ENCODE measurements at places on chromosomes 7 and 10.

DNA sequence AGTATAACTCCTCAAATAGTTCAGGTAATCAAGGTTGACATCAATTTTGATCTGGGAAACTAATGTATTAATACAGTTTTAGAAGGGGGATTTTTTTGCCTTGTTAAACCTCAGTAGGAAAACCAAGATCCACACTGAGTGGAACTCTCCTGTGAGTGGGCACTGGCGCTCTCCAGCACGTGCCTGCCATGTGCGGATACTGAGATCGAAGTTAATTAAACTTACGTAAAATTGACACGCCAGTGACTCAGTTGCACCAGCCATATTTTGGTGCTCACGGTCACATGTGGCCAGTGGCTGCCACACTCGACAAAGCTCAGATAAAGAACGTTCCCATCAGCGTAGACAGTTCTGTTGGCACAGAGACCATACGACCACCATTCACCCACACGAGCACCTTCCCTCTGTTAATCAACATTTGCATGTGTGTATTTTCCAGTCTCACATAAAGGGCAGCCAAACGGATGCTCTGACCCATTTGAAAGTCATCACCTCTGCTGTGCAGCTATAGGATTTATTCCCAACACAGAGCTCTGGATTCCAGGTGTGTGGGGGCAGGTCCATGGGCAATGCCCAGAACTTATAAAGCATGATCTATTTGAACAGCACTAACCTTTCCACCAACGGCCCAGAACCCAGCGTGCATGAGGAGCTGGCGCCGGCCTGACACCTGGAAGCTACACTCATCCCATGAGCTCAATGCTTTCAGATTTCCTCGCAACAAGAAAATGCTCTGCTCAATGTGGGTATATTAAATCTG lies 77.7 kb downstream of the VIPR2 start:
- no peak for DNase-seq

DNA sequence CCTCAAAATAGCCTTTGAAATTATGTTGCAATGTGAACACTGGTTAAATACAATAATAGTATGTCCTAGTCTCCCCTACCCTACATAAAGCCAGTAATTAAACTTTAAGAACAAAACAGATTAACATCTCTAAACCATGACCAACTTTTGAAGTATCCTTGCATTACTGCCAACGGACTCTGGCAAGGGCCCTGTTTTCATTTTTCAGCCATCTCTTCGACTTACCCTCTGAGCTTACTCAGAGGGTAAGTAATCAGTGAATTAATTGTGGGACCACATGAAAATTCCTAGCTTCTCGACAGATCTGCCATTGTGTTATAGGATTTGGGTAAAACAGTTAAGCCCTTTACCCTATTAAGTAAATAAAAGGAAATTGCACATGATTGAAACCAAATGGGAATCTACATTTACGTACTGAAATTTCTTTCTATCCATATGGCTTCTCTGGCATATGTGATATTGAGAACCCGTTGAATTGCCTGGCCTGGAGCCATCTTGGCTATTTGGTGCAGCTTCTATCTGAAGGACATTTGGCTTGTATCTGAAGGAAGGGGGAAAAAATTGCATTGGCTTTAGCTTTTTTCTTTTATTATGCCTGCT lies 39.6 kb downstream of the DYNC1I1 start:
- no peak for DNase-seq

DNA sequence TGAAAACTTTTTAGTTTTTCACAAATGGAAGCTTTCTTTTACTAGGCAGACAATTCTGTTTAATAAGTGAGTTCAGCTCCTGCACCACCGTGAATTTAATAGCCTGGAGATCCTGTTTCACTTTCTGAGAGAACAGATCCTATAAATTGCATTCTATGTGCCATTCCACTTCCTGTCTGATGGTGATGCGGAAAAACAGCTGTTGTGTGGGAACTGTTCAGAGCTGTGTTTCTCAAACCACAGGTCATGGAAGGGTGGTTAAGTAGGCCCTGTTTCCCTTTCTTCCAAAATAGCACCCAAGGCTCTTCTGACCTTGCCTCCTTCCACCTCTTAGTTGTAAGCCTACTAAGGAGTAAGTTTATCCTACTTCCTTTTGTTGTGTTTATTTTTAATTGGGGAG lies 97.2 kb upstream of the DKK1 start:
- no peak for DNase-seq

DNA sequence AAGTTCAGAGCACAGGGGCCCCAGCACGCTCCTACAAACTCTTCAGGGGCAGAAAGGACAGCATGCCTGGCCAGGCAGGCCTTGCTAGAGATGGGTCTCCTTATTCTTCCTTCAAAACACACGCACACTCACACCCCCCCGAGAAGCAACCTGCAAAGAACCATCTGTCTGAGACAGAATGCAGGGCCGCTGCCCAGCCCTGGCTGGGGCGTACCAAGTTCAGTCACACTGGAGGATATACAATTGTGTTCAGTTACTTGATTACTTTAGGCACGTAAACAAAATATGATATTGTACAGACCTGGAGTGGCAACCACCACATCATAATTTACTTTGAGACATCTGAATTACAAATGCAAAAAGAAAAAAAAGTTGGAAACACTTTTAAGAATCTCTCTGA lies 5.7 kb downstream of the FAM53B start:
- no peak for DNase-seq

DNA sequence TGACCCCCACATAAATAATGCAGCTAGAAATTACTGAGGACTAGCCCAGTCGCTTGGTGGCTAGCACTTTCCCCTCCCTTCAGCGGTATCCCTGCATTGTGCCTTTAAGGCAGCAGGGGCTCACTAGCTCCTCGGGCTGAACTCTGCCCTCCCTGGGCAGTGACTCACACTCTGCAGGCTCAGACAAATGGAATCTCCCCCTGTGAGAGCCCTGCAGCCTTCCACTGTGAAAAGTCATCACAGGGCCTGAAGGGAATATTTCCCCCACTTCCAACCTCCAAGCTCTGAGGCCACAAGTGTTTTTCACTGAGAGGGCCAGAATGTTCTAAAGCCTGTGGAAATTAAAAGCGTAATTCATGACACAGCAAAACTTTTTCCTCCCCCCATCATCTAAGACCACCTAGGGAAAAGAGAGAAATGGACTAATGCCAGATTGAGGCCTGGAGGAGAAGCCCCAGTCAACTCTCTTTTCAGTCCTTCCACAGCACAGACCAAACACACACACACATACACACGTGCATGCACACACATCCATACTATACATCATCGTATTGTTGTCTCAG lies 93.6 kb upstream of the COL1A2 start:
- no peak for DNase-seq

DNA sequence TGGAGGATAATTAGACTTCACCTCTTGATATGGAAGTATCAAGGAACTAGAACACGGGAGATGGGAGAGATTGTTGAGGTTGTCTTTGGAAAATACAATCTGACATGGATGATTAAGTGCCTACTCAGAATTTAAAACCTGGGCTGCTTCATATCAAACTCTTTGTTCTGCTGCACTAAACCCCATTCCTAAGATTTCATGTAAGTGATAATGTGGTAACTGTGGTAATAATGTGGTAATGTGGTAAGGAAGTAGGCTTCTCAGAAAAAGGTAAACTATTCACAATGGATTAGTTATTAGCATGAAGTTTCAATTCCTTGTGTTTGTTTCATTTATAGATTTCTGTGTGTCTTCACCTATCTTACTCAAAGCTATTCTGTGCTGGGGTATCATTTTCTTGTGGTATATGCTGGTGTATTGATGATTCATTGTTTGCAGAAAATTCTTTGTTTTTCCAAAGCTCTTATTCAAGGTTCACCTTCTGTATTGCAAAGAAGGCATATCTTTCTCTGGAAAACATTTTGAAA lies 129.9 kb upstream of the TAC1 start:
- DNase-seq: no peak

DNA sequence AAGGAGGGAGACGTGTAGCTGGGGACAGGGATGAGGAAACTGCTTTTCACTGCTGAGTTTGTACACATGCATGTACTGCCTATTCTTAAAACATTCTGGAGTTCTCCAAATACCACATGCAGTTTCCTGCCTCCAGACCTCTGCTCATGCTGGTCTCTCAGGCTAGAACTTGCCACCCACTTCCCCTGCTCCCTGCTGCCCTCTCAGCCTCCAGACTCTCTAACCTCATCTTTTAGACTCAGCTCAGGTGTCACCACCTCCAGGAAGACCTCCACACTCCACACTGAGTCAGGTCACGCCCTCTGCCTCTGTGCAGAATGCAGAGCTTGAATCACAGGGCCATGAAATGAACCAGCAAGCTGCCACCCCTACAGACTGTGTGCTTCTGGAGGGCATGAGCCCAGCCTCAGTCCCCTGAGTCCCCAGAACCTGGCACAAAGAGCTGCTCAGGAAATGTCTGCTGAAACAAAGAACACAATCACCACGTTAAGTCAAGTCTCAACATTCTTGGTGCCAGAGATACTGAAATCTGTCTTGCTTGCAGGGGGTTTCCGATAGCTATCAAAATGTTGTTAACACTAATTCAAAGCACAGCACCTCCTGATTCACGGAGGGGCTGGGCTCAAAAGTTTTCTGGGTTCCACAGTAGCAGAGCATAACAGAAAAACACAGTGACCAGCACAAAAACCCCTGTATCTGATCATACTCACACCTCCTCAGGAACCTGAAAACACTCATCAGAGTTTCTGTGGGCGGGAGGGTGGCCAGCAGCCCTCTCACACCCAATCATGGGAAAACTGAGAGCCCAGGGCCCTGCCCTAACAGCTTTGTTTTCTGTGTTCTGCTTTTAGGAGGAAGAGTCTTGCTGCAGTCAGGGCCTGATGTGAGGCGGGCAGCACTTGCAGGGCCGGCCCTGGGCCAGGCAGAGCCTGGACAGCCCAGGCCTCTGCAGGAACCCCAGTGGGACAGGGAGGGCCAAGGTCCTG lies 21.1 kb downstream of the FAM53B start:
- peak; percentile 72 for DNase-seq

- DNase-seq: no peak
These were observed 153.6 kb downstream of the IMMP2L start for GRCh38 chr7:111408724-111409123.

DNA sequence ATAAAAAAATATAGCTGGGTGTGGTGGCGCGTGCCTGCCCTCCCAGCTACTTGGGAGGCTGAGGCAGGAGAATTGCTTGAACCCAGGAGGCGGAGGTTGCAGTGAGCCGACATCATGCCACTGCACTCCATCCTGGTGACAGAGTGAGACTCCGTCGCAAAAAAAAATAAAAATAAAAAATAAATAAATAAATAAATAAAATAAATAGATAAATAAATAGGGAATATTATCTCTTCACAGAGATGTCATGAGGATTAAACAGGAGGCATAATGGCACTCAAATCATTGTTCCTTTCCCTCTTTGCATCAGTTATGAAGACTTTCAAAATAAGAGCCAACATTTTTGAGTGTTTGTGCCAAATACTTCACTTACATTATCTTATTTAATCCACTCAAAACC lies 32.0 kb upstream of the BMPR1A start:
- DNase-seq: no peak

DNA sequence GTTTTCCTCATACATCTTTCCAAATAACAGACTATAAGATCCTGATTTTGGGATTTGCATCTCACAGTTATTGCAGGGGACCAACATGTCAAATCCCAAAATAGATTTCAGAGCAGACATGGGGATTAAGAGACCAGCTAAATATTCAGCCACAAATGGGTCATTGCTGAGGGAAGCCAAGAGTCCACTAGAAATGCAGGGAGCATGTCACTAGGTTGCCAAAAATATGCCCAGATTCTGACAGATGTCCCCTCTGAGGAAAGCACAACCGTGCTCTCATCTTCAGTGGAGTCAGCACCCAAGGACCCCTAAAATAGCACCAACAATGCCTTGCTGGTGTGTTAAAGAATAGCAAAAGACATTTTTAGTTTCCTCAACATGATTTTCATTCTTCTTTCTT lies 56.2 kb upstream of the AGK start:
- DNase-seq: no peak

GRCh38 chr7:10910447-10910846 lies 63.2 kb upstream of the PHF14 start:
- DNase-seq: no peak

DNA sequence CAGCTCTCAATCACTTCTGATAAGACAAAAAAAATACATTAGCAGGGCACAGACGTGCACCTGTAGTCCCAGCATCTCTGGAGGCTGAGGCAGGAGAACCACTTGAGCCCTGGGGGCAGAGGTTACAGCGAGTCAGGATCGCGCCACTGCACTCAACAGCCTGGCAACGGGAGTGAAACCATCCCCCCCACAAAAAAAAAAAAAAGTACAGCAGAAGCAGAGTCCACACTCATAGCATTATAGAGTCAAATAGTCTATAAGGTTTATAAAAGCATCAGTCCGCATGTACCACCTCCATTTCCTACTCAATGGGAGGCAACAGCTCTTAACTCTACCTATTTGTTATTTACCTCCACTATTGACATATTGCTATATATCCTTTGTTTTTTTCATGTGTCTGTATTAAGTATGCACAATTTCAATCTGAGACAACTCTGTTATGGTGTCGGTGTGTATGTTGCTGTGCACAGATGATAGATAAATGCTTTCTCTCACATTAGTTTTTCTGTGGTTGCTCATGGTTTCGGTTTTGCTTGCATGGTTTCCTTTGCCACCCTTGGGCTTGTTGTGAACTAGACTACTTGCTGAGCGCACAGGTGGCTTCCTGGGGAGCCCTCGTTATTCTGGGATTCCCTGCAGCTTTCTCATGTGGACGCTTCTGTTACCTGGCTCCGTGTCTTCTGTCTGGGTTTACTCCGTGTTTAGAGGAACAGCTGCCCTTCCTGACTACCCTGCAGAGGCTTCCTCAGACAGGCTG lies 40.4 kb downstream of the PROSER2 start:
- DNase-seq: no peak

GRCh38 chr10:61973906-61974305 lies 72.4 kb downstream of the ARID5B start:
- no peak for DNase-seq

- no peak for DNase-seq
These were observed 120.1 kb downstream of the NEURL1 start for GRCh38 chr10:103613616-103614015.

DNA sequence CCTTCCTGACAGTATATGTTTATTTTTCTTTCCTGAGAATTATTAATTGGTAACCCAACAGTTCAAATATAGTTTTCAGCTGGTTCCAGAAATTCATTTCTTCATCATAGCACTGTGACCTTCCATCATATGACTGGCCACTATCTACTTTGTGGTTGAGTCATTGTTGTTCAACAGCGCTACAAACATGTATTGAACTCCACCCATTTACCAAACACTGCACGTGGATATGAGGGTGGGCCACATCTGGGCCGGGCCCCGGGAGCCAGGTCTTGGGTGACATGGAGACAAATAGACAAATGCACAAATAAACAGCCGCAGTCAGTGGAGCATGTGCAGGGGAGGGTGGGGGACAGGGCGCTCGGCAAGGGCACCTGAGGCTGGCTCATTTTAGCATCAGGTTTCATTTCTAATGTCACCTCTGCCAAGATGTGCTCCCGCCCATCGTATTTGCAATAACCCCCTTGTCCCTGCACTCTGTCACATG lies 24.0 kb upstream of the EEPD1 start:
- DNase-seq: no peak

- no peak for DNase-seq
These were observed at the start of gene MACC1 for GRCh38 chr7:20217193-20217948. Gene MACC1 (minus strand): TSS chr7:20217384. CDS start chr7:20161862, 55,522 bp downstream.
